Stimulated activated CD4-positive, alpha-beta T cell treated with anti-CD3 and anti-CD28 coated beads, Interleukin-1b, Interleukin-23, amount 100 ng/mL, for 1 hour (primary cell): ENCODE measurements at places on chromosomes 5 and 9.

- no peak for DNase-seq
These were observed at the start of gene GARNL3 for GRCh38 chr9:127264462-127265219. GARNL3 (plus strand) TSS chr9:127264774; CDS start chr9:127264878, 104 bp downstream.

- DNase-seq: no peak
These were observed 476 bp upstream of the DTWD2 start for GRCh38 chr5:118988866-118989180.

- no peak for DNase-seq
These were observed 3.3 kb downstream of the PRELID1 start for GRCh38 chr5:177306674-177307543.

DNA sequence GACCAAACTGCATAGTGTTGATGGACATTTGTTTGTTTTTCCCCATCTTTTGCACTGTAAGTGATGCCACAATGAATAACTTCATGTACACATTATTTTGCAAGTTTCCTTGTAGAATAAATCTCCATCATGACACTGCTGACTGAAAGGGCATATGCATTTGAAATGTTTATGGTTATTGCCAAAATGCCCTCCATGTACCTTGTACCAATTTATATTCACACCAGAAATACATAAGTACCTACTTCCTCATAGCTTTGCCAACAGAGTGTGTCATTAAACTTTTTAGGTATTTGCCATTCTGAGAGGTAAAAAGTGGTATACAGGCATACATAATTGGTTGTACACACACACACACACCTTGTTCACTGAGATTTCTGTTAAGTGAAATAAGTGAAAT is 361.0 kb upstream of the PCSK5 start:
- DNase-seq: no peak

- DNase-seq: no peak
These were observed 241.4 kb upstream of the RPS23 start for GRCh38 chr5:82519558-82519957.

DNA sequence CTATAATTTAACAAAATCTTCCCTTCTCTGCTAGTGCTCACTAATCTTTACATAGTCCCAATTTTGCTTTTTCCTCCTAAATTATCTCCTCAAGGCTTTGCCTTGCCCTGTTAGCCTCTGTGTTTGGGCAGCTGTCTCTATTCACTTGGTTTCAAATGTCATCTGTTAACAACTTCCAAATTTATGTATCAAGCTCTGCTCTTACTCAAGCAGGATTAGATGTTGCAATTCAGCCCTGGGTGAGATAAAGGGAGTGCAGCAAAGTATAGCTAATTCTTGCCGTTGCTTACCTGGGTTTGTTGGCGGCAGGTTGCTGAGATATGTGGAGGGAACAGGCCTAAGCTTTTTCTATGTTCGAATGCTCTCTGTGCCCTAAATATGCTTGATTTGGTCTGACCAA is 483.8 kb downstream of the DMAC1 start:
- DNase-seq: no peak

DNA sequence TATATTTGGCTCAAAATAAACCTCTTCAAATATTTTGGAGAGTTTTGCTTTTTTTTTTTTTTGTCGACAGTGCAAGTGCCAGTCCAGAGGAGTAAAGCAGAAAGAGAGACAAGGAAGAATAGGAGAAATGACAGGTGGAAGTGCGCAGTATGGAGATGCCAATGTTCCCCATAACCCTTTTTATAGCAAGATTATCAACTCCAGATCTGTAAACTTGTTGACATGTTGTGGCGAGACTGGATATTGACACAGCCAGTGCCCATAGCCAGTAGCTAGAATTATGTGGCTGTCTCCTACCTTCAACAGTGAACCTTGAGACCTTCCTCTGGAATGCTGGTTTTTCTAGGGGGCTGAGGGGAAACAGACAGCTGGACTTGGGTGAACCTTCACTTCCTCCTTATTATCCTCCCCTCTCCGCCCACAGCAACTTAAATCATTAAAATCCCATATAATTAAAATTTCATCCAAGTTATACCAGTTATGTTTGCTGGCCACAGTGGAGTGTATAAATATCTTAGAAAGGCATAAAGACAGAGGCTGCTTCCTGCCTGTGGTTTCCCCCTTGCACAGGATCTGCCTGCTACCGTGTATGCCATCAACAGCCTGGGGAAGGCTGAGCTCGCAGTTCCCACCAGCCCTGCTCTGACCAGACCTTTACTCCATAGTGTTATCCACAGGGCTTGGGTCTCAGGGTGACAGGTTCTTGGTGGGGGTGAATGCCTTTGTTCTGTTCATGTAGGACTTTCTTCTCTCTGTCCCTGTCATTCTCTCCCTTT is 112.3 kb upstream of the ANKH start:
- DNase-seq: no peak

- no peak for DNase-seq
These were observed 113.6 kb downstream of the IRX1 start for GRCh38 chr5:3709068-3709716.

DNA sequence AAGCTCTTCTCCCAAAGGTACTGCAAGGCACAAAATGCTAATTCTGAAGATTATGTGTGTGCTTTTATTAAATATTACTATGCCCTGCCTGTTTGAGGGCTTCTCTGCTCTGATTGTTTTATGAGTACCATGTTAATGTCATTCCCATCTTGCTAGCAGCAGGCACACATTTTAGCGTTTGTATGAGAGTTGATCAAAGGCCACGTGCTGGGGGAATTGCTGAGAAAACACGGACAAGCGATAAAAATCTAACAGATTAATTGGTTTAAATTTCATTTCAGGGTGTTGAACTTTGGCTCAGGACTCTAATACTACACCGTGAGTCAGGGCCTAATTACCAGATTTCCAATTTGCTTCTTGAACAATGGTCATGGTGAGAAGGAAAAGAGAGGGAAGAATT is 298.4 kb downstream of the EBF1 start:
- no peak for DNase-seq
